ENCODE measurements at places on chromosomes 6 and 20.

- DNase-seq: no peak
Observed at GRCh38 chr6:16178351-16178750, 49.5 kb downstream of the MYLIP start.

- DNase-seq: no peak
Observed at GRCh38 chr6:86959656-86960055, 22.3 kb downstream of the HTR1E start.

- DNase-seq: no peak
Observed at GRCh38 chr6:148379966-148380713, 37.5 kb downstream of the SASH1 start.

DNA sequence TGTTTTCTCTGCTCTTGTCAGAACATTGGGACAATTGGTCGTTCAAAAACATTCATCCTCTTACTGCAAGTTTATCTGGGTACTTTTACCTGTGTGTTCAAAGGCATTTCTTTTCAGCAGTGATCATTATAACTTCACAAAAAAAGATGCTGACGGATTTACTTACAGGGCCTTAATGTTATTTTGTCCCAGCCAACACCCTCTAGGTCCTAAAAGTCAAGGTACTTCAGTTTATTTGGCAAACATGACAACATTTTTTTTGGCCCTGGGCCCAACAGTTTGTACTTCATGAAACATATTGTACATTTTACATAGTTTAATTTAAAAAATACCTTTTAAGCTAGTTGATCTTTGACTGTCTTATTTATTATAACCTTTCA is 241.2 kb upstream of the TAB2 start:
- no peak for DNase-seq

- DNase-seq: no peak
Observed at GRCh38 chr6:131210469-131210868, 75.2 kb downstream of the AKAP7 start.

Data from NCI-H187 (cell line).